Vagina (tissue), 2 donors: ENCODE measurements at places on chromosomes 11 and 22.

DNA sequence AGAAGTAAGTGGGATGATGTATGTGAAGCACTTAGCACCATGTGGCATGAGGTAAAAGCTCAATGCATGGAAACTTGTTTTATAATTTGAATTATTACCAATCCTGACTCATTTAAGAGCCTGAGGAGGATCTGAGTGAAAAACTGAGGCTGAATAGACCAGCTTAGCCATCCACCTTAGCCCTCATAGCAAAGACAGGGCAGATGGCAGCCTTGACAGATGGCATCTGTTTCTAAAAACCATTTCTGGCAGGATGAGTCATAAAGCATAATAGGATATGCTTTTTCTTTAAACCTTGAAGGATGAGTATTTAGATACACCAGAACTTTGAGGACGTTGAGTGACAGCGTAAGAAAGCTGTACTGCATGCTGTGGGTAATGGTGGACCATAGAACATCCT, 61.0 kb upstream of the NAV2 start:
- DNase-seq = no peak

DNA sequence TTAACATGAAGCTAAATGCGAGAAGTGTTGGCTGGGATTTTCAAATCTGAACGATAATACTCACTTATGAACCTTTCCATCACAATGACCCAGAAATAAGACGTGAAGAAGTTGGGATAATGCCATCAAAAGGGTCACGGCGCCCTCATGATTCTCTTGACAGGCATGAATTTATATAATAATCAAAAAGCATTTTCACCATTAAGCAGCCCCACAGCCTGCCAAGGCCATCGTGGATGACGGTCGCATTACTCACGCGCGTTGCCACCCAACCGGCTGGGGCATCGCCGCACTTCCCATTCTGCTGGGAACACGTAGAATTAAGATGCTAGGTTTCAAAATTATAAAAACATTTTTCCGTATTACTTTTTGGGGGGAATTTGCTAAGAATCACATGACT, 18.9 kb upstream of the GAL start:
- no peak for DNase-seq

DNA sequence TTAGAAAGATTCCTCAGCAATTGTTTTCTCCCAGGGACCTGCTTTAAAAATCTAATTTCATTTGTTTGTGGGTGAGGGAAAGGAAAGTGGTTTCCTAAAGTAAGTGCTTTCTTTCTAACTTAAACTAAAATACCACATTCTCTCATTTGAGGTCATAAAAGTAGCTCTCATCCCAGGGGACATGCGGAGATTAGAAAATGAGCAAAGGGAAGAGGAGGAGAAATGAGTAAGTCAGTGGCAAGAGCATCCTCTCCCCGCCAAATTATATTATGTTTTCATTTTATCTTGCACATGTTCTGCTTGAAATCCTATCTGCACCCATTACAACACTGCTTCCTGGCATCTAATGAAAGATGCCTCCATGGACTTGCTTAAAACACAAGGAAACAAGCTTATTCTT, 191.4 kb downstream of the ARHGAP42 start:
- no peak for DNase-seq

- peak; percentile 74 for DNase-seq
Measured at GRCh38 chr11:2669634-2670469, 29.9 kb downstream of the KCNQ1OT1 start.

GRCh38 chr11:57523419-57523818, 7.1 kb downstream of the TIMM10 start:
- DNase-seq = no peak

DNA sequence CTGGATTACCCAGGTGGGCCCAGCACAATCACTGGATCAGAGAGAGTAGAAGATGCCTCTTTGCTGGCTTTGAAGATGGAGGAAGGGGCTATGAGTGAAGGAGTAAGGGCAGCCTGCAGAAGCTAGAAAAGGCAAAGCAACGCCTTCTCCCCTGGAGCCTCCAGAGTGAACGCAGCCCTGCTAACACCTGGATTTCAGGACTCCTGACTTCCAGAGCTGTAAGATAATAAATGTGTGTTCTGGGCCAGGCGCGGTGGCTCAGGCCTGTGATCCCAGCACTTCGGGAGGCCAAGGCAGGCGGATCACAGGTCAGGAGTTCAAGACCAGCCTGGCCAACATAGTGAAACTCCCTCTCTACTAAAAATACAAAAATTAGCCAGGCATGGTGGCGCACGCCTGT, 102.4 kb downstream of the MORC2 start:
- DNase-seq = no peak

DNA sequence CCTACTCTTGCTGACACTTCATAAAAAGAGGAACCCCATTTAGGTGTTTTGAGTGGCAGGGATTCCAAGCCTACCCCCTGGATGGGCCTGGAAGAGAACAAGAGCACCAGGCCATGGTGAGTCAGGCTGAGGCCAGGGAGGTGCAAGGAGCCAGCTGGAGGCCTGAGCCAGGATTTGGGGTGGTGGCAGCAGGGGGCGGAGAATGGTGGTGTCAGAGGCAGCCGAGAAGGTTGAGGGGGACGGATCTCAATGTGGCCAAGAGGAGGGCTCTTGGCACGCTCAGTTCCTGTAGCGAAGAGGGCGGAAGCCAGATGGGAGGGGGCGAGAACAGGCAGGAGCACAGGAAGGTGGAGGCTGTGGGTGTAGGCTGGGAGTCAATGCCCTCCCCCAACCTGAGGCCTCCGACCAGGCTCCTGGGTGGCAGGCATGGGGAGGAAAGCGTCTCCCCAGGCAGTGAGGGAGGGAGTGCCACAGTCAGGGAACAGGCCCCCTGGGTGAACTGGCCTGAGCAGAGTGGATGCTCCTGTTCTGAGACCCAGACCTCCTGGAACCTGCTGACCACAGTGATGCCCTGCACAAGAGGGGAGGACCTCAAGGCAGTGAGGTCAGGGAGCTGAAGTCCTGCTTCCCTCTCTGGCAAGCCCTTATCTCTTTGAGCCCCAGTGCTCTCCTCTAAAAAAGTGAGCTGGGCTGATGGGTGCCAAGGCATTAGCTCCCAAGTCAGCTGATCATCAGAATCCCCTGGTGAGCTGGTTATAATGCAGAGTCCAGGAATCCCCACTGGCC, 13.9 kb downstream of the RTN4RL2 start:
- DNase-seq = no peak

GRCh38 chr11:70481625-70482528, 83.5 kb downstream of the CTTN start:
- no peak for DNase-seq

DNA sequence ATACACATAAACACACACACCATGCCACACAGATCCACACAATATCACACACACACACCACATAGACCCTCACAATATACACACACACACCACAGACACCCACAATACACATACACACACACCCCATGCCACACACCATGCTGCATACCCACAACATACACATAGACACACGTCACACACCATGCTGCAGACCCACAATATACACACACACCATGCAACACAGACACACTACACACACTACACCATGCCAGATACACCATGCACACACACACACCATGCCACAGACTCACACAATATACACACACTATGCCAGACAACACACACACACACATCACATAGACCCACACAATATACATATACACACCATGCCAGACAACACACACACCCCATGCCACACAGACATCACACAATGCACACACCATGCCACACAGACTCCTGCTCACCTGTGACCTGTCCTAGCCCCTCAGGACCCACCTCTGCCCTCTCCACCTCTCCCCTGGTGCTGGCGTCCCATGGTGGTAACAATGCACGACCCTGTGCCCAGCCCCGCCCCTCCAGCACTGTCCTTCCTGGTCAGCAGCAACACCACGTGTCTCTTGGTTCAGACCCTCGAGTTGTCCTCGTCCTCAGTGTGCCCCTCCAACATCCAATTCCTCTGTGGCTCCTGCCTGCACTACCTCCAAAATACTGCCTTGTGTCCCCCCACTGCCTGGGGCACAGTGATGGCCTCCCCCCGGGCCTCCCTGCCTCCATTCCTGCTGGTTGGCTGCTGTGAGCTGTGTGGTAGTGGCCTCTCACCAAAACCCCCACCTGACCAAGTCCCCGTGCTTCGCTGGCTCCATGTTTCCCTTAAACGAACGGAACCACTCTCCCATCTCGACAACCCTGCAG, 23.7 kb upstream of the RFPL3 start:
- DNase-seq = peak; percentile 64

DNA sequence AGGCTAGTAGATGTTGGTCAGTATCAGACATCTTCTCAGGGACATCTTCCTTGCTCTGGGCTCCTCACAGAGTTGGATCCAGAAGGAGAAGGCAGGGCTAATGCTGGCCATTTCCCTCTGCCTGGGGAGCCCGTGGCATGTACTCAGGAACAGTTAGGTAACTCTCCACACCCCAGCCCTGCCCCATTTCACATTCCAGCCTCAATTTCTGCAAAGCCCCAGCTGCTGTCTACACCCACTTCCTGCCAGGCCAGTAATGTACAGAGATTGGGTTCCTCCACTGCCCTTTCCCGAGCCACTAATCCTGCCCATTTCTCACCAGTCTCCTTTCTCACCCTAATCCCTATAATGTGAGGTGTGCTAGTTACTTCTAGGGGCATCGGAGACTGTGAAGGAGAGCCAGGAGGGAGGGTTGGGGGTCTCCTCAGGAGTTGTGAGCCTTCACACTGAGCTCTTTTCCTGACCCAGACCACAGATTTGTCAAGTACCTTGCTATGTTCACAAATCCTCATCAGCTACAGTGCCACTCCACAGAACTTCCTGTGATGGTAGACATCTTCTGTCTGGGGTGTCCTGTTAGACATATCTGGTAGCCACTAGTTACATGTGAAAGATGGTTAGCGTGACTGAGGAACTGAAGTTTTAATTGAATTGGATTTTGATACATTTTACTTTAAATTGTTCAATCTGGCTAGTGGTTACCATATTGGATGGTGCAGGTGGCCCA, 1.3 kb upstream of the SEC14L3 start:
- no peak for DNase-seq

- no peak for DNase-seq
Measured at GRCh38 chr11:32081129-32081641, 9.7 kb upstream of the RCN1 start.

DNA sequence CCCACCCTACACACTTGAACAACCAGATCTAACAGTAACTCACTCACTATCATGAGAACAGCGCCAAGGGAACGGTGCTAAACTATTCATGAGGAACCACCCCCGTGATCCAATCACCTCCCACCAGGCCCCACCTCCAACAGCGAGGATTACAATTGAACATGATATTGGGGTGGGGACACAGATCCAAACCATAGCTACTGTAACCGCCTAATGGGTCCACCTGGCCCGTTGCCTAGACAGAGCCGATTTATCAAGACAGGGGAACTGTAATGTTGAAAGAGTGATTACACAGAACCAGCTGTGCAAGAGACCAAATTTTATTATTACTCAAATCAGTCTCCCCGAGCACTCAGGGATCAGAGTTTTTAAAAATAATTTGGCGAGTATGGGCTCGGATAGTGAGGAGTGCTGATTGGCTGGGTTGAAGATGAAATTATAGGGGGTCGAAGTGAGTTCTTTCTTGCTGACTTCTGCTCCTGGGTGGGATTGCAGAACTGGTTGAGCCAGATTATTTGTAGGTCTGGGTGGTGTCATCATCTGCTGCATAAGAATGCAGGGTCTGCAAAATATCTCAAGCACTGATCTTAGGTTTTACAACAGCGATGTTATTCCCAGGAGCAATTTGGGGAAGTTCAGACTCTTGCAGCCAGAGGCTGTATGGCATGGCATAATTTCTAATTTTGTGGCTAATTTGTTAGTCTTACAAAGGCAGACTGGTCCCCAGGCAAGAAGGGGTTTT, 17.9 kb upstream of the ZC3H12C start:
- DNase-seq = no peak

DNA sequence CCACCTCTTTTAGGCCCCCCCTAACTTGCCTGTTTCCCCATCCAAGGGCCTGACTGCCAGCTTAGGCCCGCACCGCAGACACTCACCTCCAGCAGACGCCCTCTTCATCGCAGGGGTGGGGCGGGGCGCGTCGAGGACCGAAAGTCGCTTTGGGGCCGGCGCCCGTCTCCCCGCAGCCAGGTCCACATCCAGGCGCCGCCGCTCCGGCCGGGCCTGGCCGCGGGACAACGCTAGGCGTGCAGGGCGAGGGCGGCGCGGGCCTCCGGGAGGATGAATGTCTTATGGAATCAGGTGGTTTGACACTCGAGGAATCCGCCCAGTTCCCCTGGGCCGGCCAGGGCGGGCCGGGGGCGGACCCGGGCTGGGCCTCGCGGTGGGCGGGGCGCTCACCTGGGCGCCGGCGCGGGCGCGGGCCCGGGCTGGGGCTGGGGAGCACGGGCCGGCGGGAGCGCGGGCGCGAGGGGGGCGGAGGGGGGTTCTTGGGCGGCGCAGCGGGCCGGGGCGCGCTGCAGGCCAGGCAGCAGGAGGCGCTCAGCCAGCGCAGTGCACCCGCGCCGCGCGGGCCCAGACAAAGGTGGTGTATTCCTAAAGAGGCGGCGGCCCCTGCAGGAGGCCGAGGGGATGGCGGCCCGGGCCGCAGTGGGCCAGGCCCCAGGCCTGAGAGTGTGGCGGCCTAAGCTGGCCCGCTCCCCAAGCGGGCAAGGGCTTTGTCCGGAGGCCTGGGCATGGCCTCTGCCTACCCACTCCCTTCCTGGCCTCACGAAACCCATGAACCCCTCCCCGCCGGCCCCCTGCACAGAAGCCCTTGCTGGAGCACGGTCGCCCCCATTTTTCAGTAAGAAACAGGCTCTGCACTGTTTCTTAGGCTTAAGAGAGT, 177.6 kb downstream of the IGLL1 start:
- DNase-seq = no peak

DNA sequence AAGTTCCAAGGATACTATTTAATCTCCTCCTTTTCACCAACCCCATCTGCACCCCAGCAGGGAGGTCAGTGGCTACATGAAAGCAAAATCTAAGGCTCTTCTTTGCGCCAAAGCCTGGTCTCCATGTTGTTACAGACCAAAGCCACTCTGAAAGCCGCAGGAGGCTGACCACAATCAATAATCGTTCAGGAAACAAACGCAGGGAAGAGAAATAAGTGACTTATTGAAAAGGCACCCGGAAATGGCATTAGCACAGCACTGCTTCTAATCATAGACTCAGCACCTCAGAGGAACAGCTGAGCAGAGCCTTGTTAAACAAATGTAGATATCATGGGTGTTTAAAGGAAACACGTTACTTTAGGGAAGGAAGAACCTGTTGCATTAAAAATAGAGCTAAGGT, 183.9 kb downstream of the KIRREL3 start:
- DNase-seq = no peak

GRCh38 chr11:66314561-66315497, 2.0 kb downstream of the CD248 start:
- DNase-seq = no peak

- DNase-seq = no peak
Measured at GRCh38 chr22:44389181-44389580, 76.4 kb upstream of the SHISAL1 start.

GRCh38 chr11:5380740-5381342, 2.8 kb upstream of the OR51M1 start:
- no peak for DNase-seq

DNA sequence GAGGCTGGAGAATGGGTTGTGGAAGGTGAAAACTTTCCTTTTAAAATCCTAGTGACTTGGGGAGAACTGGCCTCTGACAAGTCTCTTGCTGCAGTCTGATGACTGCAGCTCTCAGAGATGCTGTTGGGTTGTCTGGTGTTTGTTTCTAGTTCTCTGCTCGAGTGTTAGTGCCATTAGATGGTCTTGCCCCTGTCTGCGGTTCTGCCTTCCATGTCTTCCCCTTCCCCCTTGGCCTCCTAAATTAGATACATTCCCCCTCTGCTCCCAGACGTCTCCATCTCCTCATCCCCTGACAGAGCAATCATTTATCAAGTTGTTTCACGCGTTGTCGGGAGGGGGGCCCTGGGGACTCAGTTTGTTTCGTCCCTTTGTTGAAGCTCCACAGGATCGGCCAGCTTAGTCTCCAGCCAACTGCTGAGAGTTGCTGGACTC, 67.7 kb downstream of the CECR2 start:
- DNase-seq = no peak
